CD4-positive, alpha-beta T cell treated with Interleukin-4 for 4 hours (primary cell): ENCODE measurements at places on chromosomes 5 and 9.

DNA sequence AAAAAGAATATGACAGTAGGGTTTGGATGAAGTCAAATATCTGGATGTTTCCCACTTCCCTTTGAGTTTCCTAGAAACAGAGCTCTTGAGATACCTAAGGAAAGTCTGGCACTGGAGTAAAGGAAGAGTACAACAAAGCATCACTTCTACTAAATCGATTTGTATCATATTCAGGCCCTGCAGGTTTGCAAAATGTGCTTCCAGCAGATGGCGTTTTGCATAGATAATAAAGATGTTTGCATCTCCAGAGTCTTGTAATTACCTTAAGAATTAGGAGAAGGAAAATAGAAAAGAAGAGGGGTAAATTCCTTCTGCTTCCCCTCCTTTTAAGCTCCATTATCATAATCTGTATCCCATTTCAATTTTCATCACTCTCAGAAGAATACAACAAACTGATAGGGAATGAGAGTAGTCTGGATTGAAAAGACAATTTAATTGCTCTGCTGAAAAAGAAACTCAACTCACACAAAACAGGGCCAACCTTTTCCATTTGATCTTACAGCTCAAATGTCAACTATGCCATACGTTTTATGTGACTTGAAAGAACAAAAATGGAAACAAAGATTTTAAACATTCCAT, 380.4 kb downstream of the PTPRD start:
- DNase-seq: no peak

DNA sequence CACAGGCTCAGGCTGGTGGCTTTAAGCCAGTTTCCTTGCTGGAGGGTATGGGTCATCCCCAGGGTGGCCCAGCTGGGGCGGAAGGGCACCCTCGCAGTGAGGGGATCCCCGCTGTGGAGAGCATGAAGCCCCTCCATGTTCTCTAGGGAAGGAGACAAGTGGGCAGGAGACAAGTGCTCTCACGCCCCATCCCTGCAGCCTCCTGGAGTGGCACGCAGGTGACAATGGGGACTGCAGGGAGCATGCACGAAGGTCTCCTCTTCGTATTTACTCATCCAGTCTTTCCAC, 83.3 kb downstream of the GTF3C4 start:
- no peak for DNase-seq

- DNase-seq: no peak
Observed at GRCh38 chr9:18185196-18185595, 288.8 kb upstream of the ADAMTSL1 start.

- no peak for DNase-seq
Observed at GRCh38 chr5:72101828-72102227, 5.4 kb upstream of the MAP1B start.

DNA sequence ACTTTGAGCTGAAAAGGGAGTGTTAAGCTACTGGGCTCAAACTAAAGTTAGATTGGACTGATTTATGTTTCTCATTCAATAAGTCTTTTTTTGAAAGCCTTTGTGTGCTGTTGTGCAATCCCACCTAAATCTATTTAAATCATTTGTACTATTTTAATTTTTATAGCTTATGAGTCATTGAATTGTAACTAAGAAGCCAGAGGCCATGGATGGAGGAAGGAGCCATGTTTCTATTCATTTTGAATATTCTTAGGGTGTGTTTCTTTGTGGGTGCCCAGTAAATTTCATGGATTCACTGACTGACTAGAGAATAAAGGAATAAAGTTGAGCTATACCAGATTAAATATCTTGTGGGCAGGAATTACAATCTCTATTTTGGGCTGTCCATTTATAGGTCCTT, 238.5 kb downstream of the KIF4B start:
- no peak for DNase-seq

- DNase-seq: no peak
Observed at GRCh38 chr5:38330207-38330606, 71.8 kb downstream of the EGFLAM start.

DNA sequence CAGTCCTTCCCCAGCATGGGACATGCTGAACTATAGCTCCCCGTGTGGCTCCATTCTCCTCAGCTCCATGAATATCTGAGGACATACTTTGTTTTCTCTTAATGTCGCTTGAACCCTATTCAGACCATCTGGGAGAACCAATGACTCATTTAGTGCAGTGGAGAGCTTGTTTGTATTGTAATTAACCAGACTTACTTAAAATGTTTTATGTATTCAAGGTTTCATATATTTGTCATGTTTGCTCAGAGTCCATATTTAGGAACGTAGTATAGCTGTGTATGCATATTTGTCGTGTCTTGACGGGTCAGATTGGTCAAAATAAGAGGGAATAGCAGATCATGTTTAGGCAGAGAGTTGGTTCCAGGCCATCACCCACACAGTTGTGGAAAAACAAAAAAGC, 150.1 kb upstream of the NTRK2 start:
- DNase-seq: no peak

GRCh38 chr5:59661311-59661710, 232.2 kb downstream of the PDE4D start:
- no peak for DNase-seq

- no peak for DNase-seq
Observed at GRCh38 chr5:91235271-91235694, 147.8 kb downstream of the ARRDC3 start.

DNA sequence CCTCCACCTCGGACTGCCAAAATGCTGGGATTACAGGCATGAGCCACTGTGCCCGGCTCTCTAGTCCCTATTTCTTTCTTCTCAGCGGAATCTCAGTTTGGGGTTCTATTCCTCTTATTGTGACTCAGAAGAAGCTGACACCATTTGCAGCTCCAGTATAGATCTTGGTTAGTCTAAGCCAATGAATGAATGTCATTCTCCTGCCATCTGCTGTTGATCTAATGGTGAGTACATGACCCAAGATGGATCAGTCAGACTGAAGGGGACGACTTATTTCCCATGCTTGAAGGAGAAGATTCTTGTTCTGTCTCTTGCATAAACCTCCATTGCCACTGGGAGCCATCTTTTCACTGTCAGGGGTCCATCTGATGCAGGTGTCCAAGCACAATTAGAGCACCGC, 76.0 kb upstream of the KLF9 start:
- DNase-seq: no peak

GRCh38 chr5:131812371-131813160, 15.7 kb upstream of the FNIP1 start:
- DNase-seq: no peak

GRCh38 chr5:77867914-77868313, 91.8 kb upstream of the TBCA start:
- no peak for DNase-seq
